ENCODE measurements at places on chromosomes 12 and 14.
A peak's percentile ranks its signal among the peaks of the same experiment; 100 is the strongest.

DNA sequence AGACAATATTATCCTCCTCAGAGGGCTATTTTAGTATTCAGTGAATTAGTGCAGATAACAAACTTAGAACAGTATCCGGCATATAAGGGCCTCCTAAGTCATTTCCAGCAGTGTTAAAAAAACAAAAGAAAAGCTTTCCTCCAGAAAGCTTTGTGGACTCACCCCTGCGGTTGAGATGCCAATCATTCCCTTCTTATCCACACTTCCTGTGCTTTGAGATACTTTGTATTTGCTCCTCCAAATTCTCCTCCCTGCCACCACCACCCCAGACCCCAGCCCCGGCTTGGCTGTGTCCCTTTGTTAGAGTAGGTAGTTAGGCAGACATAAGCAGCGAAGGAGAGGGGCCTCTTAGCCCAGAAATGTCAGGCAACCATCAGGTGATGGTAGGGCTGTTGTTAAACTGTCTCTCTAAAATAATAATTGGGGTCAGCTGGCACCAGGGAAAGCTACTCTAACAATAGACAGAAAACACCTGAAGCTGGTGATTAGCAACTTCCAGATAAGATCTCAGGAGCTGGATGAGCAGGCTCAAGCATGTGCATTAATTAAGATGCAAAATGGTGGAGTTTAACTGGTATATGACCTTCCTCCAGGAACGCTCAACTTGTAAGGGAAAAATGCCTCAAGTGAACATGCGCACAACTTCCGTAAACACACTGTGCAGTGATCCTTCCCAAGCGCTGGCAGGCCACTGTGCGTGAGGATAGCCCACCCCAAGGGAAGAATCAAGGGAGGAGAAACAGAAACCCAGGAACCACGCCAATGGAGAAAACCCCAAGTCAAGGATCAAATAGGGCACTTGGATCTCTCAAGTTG, 152.1 kb upstream of the EEA1 start:
- no peak for DNase-seq

- no peak for DNase-seq
Measured at GRCh38 chr12:52015532-52016041, 8.8 kb downstream of the TAMALIN start.

DNA sequence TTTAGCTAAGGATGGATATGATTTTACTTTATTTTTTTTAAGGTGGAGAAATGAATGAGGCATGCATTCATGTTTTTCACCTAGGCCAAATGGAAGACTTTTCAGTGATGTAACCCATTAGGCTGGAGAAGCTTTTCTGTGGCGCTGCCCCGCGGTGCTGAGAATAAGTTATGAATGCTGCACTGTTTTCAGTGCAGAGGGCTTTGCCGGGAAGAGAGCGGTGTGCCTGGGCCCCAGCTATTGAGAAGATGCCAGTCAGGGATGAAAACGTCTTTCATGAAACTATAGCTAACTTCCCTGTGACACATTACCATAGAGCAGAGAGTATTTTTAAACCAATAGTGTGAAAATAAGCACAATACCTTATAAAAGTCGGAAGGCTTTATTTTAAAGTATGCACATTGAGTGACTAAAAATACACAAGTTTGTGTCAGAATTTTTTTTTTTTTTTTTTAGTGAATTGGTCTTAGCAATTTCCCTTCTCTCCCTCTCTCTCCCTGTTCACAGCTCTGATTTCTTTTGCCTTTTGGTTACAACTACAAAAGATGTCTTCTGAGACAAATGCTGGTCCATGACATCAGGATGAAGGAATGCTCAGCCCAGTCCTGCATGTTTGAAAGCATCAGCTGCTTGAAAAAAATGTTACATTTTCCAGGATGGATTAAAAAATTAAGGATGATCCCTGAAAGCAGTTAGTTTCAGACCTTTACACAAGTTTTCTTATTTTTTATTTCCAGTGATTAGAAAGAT, 48.3 kb downstream of the NPAS3 start:
- no peak for DNase-seq

DNA sequence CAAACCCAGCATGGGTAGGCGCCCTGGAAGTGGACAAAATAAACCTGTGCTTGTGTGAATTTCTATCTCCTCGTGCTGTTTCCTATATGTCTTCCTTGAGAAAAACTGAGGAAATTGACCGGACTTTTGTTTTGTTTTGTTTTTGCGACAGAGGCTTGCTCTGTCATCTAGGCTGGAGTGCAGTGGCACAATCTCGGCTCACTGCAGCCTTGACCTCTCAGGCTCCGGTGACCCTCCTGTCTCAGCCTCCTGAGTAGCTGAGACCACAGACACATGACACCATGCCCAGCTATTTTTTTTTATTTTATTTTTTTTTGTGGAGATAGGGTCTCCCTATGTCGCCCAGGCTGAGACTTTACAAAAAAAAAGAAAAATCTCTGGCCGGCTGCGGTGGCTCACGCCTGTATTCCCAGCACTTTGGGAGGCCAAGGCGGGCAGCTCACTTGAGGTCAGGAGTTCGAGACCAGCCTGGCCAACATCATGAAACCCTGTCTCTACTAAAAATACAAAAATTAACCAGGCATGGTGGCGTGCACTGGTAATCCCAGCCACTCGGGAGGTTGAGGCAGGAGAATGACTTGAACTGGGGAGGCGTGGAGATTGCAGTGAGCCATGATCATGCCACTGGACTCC, 22.5 kb upstream of the MIA2 start:
- no peak for DNase-seq

DNA sequence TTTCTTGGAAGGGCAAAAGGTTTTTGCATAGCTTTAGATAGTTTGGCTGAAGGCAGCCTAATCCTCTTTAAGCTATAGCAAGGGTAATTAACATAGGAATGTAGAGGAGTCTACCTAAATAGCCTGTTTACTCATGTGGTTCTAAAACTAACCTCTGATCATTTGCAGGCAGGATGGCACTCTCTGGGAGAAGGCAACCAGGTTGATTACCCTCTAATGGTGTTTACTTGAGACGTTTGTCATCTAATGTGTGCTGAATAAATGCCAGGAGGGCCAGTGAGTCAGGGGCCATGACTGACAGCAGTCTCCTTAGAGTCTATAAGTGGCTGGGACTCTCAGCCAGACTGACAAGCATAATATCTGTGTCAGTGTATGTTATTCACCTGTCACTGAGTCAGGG, 286.4 kb downstream of the PCNX1 start:
- no peak for DNase-seq

DNA sequence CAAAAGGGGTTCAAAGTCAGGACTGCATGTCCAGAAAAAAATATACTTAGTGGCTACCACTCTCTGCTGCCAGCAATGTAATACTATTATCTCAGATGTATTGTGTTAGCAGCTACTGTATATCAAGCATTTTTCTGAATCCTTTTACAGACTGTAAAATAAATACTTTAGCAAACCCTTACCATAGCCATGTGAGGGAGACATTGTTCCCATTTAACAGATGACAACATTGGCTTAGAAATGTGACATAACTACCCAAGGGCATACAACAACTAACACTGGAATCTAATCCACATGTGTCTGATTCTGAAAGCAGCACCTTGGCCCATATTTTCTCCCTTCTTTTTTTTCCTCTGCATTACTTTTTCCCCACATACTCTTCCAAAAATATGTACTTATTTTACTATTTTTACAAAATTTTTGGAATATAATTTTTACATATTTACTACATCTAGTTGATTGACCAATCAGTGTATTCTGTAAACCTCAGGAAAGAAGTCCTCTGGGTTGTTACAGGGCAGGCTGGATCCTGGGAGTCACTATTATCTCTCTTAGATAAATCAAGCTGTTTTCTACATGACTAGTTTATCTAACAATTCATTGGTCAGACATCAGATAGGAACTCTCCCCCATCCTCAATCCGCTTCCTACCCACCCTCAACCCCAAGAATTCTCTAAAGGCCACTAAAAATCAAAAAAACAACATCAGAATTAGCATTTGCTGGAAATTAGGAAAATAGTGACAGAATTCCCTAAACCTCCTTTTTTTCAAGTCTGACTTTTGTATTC, 154.1 kb downstream of the BTG1 start:
- no peak for DNase-seq

GRCh38 chr14:69999261-69999674, 120.1 kb downstream of the SMOC1 start:
- DNase-seq, result peak; percentile 74

GRCh38 chr14:106843386-106843785, 1317.0 kb downstream of the TMEM121 start:
- no peak for DNase-seq

GRCh38 chr12:91778091-91778832, 367.4 kb downstream of the BTG1 start:
- DNase-seq, result no peak

Data from NCI-H1417 treated with DMSO at 0.1 percent for 48 hours (cell line).